ENCODE measurements at places on chromosomes 16 and 17.

GRCh38 chr17:37742762-37743611 lies 1.9 kb downstream of the HNF1B start:
- no peak for ATAC-seq

DNA sequence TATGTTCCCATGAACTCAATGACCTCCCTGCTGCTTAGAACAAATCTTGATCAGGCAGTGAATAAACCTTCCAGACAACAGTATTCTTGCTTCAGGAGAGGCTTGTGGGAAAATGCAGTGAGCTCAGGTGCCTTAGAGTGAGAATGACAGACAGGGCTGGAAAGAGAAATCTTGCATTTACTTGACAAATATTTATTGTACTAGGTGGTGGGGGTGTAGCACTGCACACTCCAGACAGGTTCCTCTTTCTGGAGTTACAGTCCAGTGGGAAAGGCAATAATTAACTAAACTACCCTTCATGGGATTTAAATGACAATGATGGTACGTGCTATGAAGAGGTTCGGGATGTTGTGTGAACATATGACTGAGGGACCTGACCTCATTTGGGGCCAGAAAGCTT lies 182.9 kb downstream of the SHISA9 start:
- no peak for ATAC-seq

- no peak for ATAC-seq
Measured at GRCh38 chr16:89149386-89149785, 22.2 kb upstream of the CDH15 start.

DNA sequence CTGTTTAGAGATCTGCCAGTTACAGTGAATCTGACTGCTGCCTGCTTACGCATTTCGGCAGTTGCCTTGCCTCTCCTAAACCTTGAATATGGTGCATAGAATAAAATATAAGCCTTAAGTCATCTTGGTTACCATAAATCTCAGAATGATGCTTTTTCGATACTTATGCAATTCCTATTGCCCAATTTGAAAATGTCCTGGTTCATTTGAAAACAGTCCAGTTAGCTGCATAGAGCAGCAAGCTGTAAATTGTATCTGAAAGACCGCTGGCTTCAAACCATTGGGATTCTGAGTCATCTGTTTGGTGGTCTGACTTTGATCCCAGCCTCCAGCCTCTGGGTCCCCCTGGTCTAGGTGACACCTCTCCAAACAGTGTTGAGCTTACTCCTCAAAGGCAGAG lies 2.7 kb upstream of the PRKCA start:
- no peak for ATAC-seq

- ATAC-seq: no peak
Measured at GRCh38 chr16:56628486-56629350, 3.1 kb downstream of the MT1E start.

DNA sequence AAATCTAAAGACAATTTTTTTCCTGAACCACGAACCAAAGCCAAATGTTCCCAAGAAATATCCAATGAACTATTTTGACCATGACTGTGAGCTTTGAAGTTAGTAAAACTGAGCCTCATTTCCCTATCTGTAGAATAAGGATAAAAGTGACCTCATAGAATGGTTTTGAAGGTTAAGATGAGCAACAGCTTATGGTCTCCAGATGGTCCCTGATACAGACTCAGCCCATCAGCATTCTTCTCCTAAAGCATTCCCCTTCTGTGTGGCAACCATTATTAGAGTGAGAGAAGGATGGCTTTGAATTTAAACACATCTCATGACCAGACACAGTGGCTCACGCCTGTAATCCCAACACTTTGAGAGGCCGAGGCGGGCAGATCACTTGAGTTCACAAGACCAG lies 70.1 kb downstream of the COPRS start:
- no peak for ATAC-seq

DNA sequence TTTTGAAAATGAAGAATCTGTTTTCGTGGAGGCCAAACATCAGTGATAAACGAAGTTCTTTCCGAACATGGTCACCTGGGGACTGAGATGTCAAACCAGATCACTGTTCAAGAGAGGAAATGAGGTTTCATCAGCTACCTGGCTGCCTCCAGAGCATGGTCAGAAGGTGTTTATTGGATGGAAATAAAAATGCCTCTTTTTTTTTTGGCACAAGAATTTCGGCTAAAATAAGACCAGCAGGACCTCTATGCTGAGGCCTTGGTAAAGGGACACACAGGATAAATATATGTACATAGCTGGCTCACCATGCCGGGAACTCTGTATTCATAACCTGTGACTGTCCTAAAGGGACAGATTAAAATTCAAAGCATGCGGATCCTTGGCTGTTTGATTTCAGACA lies 135.3 kb downstream of the UTP18 start:
- no peak for ATAC-seq

DNA sequence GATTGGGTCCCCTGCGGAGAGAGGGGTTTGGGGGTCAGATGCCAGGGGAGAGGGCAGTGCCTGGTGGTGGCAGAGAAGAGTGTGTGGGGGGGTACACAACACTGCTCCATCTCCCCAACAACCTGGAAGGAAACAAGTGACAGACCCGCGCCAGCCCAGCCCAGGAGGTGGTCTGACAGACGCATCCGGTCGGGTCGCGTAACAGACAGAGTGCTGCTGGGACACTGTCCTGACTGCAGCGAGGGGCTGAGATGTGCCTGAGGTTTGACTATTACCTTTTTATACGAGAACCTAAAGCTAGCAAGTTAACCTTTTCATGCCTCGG lies 16.2 kb downstream of the UNC13D start:
- ATAC-seq: no peak

DNA sequence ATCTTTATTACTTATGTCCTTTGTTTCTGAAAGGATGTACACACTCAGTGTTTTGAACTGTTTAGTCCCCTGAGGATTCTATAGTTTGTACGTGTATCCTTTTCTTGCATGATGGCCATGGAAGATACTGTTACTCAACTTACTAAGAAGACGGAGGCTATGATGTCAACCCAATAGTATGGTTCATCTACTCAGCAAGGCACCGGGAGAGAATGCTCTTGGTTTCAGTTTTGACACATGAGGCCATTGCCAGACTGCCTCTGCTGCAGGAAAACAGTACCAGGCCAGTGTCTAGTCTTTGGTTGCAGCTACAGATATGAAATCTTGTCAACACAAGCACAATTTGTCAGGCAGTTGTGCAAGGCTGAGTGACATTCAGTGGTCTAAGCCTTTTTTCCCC lies 134.5 kb downstream of the MRTFB start:
- no peak for ATAC-seq

- no peak for ATAC-seq
Measured at GRCh38 chr16:89473791-89474414, 16.5 kb downstream of the ANKRD11 start.

DNA sequence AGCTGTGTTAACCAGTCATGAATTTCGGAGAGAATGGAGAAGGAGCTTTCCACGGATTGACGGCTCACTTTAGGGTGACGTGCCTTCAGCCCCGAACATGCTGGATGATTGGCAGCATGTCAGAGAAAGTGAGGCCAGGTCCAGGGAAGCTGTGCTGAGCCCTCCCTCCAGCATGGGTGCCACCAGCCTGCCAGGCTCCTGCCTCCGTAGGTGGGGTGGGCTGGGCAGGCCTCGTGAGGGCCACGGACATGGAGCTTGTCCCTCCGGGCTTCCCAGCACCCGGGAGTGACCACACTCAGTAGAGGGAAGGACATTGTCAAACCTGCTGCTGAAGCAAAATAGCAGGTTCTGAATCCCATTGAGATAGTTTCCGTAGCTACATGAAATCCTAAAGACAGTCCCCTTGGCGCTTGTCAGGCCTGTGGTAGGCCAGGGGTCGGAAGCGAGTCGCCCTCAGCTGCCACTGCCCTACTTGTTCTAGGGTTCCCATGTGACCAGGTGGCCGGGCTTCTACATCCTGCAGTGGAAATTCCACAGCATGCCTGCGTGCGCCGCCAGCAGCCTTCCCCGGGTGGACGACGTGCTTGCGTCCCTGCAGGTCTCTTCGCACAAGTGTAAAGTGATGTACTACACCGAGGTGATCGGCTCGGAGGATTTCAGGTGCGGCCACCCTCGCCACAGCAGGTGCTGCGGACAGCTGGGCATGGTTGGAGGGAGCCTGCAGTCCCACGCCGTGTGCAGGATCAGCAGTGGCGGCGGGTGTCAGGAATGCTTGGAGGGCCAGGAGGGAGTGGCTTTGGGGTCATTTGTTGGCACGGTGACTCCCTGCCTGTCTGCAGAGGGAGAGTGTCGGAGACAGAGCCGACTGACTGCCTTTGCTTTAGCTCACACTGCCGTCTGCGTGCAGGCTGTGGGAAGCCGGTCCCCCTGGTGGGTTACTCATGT lies 72.3 kb downstream of the SEC14L1 start:
- ATAC-seq: no peak

DNA sequence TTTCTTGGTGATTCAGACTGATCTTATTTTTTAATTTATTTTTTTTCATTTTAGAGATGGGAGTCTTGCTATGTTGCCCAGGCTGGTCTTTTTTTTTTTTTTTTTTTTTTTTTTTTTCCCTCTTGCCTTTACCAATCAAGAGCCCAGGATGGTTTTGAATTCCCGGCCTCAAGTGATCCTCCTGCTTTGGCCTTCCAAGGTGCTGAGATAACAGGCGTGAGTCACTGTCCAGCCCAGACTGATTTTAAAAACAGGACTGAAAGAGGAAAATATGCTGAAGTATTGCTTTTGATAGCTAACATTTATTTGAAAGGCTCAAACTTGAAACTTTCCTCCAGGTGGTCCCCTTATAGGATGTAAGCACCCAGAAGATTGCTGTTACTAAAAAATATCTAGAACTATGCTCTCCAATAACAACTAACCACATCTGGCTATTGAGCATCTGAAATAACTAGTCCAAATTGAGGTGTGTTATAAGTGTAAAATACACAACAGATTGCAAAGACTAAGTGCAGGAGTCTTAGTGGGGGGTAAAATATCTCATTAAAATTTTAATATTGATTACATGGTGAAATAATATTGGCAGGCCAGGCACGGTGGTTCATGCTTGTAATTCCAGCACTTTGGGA lies 15.8 kb upstream of the BRIP1 start:
- no peak for ATAC-seq

GRCh38 chr17:57747221-57748017 lies 2.3 kb upstream of the CCDC182 start:
- peak; percentile 68 for ATAC-seq

- ATAC-seq: no peak
Measured at GRCh38 chr17:19312406-19312805, 50.1 kb downstream of the B9D1 start.

DNA sequence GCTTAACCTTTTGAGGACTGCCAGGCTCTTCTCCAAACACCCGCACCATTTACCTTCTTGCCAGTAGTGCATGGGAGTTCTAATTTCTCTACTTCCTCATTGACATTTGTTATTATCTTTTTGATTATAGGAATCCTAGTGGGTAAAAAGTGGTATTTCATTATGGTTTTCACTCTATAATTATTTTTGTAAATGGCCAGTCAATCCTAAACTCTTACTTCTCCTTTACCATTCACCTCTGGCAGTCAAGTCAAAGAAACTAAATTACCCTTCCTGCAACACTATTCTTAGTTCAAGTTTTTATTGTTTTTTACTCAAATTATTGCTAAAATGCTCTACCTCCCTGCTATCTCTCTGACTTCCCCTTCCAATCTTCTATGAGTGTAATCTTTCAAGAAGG lies 29.8 kb upstream of the ANKFY1 start:
- ATAC-seq: peak; percentile 82

DNA sequence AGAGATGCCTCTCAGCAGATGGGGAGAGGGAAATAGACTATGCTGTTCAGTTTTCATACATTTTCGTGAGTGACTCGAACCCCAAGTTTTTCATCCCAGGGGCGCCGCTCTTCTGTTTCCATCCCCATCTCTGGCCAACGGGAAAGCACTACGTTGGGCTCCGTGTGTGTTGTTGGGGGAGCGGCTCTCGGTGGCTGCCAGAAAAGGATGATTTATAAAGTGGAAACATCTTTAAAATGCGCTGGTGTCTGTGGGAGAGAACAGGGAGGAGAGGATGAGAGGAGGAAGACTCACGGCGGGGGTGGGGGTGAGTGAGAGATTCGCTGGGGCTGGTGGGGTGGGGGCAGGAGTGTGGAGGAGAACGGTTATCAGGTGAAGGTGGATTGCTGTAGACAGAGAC lies 5.8 kb downstream of the TBX4 start:
- no peak for ATAC-seq

GRCh38 chr17:1220346-1220745 lies 40.6 kb upstream of the ABR start:
- no peak for ATAC-seq

DNA sequence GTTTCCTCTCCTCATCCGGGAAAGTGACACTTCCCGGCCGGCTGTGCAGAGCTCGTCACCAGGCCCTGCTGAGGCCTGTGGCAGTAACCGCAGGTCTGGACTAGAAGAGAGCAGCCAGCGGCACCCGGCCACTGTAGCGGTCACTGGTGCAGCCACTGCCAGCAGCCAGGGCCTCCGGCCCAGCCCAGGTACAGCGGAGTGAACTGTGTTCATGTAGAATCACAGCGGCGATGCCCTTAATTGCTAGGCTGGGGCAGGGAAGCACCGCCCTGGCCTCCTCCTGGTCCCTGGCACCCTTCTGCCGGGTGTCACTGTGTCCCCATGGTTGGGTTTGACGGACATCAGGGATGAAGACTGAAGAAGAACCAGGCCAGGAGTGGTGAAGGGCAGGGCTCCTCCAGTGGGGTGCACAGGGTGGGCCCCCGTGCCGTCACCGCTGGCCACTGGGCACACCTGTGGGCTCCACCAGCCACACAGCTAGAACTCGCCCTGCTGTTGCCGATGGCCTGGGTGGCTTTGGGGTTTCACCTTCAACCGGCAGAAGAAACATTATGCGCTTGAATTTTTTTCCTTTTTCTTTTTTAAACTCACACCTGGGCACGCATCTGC lies 165.2 kb upstream of the CHMP6 start:
- no peak for ATAC-seq

DNA sequence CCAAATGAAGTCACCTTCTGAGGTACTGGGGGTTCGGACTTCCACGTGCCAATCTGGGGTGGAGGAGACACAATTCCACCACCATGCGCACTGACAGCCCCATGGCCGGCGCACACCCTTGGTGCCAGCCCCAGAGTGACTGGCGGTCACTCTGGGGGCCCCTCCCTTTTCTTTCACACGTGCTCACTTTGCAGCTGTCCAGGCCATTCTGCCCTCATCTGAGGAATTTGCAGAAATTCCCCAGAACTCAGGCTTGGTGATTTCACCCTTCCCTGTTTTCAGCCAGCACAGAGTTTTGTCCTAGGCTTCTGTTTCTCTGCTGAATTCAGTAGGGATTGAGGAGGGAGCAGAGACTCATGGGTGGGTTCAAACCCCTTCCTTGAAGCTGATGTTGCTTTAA lies 54.8 kb downstream of the CDRT4 start:
- ATAC-seq: no peak

Measured in stimulated activated memory B cell treated with anti-CD40 and anti-IgM and Interleukin-4, amounts not matched to agents 10 μg/mL and 1 μg/mL and 100 μg/mL, for 72 hours (primary cell).